GM12878 (cell line): ENCODE measurements at places on chromosomes 3 and 15. TPM values are rescaled to one million over a fixed set of nuclear protein-coding genes. Genes with fewer than 3 reads are reported as not detected.

Gene DUOXA2
- polyA plus RNA-seq = not detected in 2 replicates

Gene XYLB
- polyA plus RNA-seq = 4.3 and 5.0 TPM in 2 replicates

- no peak for DNase-seq
Measured at GRCh38 chr3:126180477-126181397, at the start of gene ALDH1L1. Gene ALDH1L1 (minus strand): TSS chr3:126180586. CDS start chr3:126160979, 19,607 bp downstream.

GRCh38 chr3:67858492-67858891 is 204.1 kb upstream of the SUCLG2 start:
- DNase-seq = no peak

DNA sequence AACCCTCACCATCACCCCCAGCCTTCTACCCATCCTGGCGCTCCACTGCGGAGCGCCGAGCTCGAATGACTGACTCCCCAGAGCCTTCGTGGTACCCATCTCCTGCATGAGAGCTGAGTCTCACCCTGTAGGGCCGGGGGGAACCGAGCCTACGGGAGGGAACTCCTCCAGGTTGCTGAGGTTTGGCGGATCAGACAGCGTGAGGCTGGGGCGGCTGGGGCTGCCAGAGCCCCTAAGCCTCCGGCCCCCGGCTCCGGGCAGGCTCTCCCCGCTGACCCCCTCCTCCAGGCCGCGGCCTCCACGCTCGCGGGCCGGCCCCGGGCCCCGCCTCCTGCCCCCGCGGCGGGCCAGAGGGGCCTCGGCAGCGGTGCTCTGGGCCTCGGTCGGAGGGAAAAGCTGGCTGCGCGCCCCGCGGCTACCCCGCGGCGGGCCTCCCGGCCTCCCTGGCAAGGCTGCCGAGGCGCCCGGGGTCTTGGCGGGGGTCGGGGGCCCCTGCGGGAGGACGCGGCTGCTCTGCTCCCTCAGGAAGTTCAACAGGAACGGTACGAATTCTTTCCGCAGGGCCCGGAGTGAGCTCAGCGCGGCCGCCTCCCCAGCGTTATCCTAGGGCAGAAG is 643 bp downstream of the CDAN1 start:
- no peak for DNase-seq

GRCh38 chr3:104933972-104934371 is 432.7 kb upstream of the ALCAM start:
- DNase-seq = no peak

- DNase-seq = no peak
Measured at GRCh38 chr3:56974247-56974930, 86.1 kb upstream of the SPATA12 start.

DNA sequence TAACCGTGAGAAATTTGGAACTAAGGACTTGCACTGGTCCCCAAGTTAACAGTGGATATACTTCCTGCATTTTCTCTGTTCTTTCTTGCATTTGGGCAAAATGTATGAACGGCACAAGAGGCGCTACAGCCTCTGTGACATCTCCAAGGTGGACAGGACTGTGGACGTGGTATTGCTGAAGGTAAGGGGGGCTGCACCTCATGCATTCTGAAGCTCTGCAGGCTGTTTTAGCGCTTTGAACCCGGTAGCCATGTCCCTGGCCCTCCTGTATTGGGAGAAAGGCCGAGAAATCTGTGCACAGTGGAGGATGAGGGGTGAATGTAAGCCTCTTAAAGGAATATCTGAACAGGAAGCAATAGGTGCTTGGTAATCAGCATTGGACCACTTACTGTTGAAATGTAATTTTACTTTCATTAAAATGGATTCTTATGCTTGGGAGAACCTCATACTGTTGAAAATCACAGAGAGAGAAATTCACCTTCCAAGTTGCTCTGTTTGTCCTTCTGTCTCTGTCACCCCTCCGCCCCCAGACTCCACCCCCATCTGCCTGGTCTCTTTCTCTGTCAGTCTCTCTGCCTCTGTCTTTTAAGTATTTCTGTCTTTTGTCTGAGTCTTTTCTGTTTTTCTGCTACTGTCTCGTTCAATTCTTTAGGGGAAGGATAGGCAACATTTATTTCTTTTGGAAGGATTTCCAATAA is 174.6 kb downstream of the KLHL25 start:
- DNase-seq = no peak

DNA sequence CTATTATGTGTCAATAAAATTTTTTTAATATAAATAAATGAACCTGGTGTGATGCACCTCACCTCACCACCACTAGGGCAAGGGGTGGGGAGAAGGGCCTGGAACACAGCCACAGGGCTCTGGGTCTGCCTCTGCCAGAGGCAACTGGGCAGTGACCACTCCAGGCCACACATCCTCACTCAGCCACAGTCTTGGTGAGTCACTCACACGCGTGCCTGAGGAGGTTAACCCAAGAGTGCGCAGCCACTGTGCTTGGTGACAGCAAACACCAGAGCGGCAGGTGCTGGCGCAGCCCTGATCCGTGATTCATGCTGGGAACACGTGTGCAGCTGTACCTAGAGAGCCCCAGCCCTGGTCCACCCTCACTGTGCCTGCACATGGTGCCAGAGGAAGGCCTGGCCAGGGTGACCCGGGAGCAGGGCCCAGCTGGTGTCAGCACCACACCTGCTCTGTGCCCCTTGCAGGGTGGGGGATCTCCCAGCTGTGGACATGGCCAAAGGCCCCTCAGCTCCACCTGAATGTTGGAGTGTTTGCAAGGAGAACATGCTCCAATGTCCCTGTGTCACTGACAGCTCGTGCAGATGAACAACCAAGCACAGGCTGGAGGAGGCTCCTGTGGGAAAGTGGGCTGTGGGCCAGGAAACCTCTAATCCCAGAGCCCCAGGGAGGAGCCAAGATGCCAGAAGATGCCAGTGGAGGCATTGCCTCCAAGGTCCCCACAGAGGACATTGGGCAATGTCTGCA is 2.1 kb downstream of the SLC41A3 start:
- no peak for DNase-seq

DNA sequence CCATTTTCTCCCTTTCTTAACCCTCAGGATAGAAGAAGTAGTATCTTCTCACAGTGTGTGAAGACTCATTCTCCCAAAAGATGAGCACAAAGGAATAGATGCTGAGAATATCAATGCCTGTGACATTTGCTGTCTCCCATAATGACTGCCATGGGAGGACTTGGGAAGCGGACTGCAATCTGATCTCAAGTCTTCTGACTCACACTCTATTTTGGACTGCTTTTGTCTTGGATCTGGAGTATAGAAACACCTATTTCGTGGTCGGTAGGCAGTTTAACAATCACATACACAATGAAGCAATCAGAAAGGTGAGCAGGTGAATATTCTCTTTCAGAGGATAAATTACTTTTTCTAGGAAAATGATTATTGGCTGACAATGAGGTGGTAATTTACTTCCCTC is 852.0 kb downstream of the FHIT start:
- DNase-seq = no peak
